ENCODE measurements at places on chromosomes 3 and 15.

DNA sequence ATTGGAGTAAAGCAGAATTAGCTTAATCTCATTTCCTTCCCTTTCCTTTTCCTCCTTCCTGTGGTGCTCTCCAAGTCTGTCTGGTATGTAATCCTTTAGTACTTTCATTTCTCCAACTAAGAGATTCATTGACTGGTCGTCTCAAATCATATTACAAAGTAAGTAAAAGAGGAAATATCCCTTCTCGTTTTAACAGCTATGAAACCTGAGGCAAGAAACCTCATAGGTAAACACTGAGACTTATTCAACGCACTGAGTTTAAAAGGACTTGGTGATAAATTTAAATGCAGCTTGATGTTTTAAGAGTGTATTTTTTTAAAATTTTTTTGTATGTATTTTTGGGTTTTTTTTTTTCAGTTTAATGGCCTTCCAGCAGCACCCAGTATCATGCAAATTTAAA lies 117.2 kb upstream of the LRRC3B start:
- ATAC-seq: no peak

DNA sequence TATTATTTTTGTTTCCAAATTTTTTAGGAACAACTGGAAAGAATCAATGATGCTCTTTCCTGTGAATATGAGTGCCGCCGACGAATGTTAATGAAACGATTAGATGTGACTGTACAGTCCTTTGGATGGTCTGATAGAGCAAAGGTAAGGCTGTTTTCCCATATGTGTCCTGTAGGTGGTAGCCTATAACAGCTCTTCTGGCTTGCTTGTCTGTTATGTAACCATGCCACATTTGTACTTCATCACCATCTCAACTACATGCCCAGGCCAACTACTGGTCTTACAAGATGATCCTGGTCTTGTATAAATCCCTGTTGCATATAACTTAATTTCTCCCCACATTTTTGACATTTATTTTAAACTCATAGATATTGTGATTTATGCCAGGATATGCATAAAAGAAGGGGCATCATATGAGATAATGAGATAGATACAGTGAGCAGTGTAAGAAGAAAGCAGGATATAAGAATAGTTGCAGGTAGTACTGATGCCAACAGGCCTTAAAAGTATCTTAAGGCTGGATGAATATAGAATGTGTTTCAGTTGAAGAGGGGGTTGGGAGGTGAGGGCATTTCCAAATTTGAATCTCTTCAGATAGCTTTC lies 20.3 kb downstream of the FAM98B start:
- ATAC-seq: peak; percentile 58

DNA sequence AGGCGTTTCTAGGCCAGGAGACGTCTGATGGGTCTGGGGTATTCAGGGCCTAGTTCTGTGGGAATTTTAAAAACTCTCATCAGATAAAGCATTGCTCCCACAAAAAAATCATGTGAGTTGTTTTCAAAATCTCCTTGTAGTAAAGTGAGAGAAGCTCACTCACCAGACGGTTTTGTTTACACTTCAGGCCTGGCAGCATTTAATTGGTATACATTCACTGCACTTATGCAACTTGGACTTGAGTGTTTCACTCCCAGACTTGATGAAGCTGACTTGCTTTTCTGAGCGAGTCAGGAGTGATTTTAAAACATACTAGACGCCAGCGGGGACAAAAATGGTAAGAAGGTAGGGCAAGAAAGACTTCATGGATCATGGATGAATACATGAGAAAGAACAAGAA lies 75.2 kb downstream of the SLCO3A1 start:
- ATAC-seq: no peak

GRCh38 chr3:141798448-141798845 lies 35.2 kb downstream of the GRK7 start:
- ATAC-seq: peak; percentile 30

GRCh38 chr15:61146091-61146930 lies 82.8 kb downstream of the RORA start:
- no peak for ATAC-seq

- ATAC-seq: no peak
Observed at GRCh38 chr3:110530902-110531301, 540.7 kb upstream of the NECTIN3 start.

DNA sequence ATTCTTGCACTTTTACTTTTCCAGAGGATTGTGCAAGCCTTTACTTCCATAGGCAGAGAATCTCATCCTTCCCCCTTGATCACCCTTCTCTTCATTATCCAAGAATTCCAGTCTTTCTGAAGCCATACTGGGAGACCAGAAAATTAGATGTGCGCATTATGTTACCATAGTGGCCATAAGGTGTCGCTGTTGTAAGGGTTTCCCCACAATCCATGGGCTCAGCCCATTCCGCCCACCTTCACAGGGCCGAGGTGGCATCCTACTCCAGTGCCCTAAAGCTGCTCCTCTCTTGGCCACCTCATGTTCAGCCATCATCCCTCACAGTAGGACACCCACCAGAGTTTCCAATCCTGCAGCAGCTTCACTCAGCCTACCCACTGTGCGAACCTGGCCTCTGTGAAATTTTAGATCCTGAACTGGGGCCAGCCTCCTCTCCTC lies 35.0 kb downstream of the CTSH start:
- peak; percentile 46 for ATAC-seq

GRCh38 chr3:13704174-13704573 lies 155.2 kb downstream of the FBLN2 start:
- ATAC-seq: no peak

DNA sequence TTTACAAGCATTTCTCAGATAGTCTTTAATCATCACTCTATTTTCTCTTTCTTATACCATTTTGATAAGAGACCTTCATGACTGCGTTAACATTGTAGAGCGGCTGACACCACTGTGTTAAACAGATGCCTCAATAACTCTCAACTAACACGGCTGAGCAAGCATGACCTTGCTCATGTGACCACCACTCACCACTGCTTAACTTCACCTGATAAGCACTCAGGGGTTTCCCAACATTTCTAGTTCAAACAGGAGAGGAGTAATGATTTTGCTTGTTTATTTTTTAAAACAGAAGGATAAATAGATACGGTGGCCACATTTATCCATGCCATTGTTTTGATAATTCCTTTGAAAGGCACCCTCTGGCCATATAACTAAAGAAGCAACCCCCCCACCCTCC lies 37.7 kb upstream of the TMEM45A start:
- ATAC-seq: no peak

GRCh38 chr3:167650459-167650858 lies 3.3 kb downstream of the WDR49 start:
- ATAC-seq: no peak

DNA sequence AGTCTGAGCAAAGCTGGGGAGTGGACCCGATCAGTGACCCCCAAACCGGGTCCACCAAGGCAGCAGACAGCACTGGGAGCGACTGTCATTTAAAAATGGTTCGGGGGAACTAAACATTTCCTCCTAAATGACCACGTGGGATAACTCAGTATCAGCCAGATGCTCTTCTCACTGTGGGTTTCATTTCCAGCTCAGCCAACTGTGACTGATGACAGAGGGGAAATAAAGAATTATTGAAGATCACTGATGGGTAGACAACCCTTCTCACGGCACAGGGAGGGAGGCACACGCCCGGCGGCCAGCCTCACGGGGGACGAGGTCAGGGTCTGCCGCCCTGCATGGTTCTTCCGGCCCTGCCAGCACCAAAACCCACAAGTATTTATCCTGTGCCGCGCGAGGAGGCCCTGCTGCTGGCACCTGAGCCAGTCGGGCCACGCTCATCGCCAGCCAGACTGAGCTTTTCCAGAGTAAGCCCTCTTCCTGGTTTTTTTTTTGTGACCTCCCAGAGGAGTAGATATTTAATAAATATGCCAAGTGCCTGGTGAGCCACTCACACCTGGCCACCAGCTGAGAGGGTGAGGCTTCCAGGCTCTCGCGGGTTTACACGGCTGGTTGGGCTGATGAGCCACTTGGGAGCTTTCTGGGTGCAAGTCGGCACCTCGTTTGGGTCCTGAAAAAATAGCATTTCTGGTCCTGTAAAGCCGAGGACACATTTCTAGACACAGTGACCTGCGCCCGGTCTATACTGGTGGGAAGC lies 6.2 kb downstream of the MELTF start:
- ATAC-seq: no peak

GRCh38 chr3:42830437-42831320 lies 21.4 kb downstream of the ACKR2 start:
- peak; percentile 53 for ATAC-seq

DNA sequence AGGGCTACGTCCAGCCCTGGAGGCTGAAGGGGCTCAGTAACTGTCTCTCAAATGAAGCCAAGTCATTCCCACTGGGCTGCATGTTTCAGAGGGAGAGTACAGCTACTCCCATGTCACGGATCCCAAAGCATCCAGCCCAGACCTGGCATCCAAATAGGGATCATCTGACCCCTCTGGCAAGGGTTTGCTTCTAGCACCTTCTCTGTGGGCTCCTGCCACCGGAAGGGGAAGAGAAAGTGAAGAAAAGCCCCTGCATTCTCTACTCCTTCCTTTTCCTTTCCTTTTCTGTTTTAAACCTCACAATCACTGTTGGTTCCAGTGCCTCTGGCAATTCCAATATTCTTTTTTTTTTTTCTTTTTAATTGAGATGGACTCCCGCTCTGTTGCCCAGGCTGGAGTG lies 64.5 kb upstream of the CTSH start:
- ATAC-seq: no peak

Data from gastroesophageal sphincter (tissue), 4 donors.